ENCODE measurements at places on chromosomes 1 and 21.

- no peak for DNase-seq
Measured at GRCh38 chr1:22350924-22351767, 100.5 kb upstream of the ZBTB40 start.

- DNase-seq: no peak
Measured at GRCh38 chr1:78607334-78607927, 12.8 kb upstream of the IFI44L start.

GRCh38 chr1:67675800-67676199 lies 9.2 kb upstream of the GADD45A start:
- no peak for DNase-seq

GRCh38 chr1:165897326-165898303 lies 70.2 kb downstream of the UCK2 start:
- no peak for DNase-seq

GRCh38 chr1:154859151-154859785 lies 10.8 kb downstream of the KCNN3 start:
- DNase-seq: no peak

DNA sequence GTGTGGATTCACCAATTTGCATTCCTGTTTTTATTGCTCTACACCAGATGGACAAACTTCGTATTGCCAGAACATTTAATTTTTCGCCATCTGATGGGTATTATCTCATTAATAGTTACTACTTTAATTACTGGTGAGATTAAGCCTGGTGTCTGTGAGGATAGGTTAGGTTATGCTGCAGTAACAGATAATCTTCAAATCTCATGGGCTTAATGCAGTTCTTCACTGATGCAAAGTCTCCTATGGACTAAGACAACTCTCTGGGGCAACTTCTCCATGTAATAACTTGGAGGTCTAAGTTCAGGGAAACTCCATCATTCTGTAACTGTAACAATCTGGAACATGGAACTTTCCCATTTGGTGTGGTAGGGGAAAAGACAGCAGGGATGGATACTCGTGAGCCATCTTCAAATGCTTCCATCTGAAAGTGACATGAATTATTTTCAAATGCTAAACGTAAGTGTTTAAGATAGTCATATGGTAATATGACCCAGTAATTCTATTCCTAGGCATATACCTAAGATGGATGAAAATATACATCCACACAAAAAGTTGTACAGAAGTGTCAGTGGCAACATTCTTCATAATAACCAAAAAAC lies 111.6 kb downstream of the LEPR start:
- DNase-seq: no peak

DNA sequence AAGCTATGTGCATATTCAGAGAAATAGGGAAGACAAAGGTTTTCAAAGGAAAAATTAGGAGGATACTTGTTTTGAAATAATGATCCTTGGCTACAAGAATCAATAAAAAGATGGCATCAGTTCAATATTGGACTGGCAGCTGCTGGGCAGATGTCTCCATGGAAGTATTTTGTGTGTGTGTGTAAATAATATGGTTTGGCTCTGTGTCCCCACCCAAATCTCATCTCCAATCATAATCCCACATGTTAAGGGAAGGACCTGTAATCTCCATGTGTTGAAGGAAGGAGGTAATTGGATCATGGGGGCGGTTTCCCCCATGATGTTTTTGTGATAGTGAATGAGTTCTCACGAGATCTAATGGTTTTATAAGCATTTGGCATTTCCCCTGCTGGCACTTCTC lies 40.4 kb upstream of the LRRC7 start:
- no peak for DNase-seq

- no peak for DNase-seq
Measured at GRCh38 chr1:147379889-147380288, 137.4 kb downstream of the CHD1L start.

Data from CD4-positive, alpha-beta T cell treated with Interleukin-2 at 100 ng/mL for 4 hours (primary cell).